Placental pericyte (primary cell): ENCODE measurements at places on chromosomes 16 and 17. TPM values are rescaled to one million over a fixed set of nuclear protein-coding genes. Genes with fewer than 3 reads are reported as not detected.

The TBC1D3G gene
- total RNA-seq, result not detected in 2 replicates

The INCA1 gene
- total RNA-seq, result 0.22 and 0.43 TPM in 2 replicates

The TBC1D3H gene
- not detected in 2 replicates for total RNA-seq

The KRTAP3-2 gene
- not detected in 2 replicates for total RNA-seq

The BMERB1 gene
- total RNA-seq, result 14.2 and 39.9 TPM in 2 replicates

The KCNJ16 gene
- not detected in 2 replicates for total RNA-seq

The TUBG1 gene
- 23.0 and 79.5 TPM in 2 replicates for total RNA-seq

The KRT32 gene
- total RNA-seq, result not detected in 2 replicates

The ADAD2 gene
- total RNA-seq, result not detected in 2 replicates

The INTS2 gene
- 12.0 and 22.6 TPM in 2 replicates for total RNA-seq

The MSLN gene
- total RNA-seq, result not detected in 2 replicates

The SCIMP gene
- total RNA-seq, result not detected in 2 replicates

The TBC1D16 gene
- 38.1 and 46.0 TPM in 2 replicates for total RNA-seq

The WFIKKN1 gene
- total RNA-seq, result 0.14 and 0.22 TPM in 2 replicates

The CCDC137 gene
- 8.5 and 8.7 TPM in 2 replicates for total RNA-seq

The IL17C gene
- 0.44 TPM in 1 of 2 replicates, not detected in the other for total RNA-seq

The HS3ST3B1 gene
- 5.0 and 28.8 TPM in 2 replicates for total RNA-seq

The NR1D1 gene
- 2.8 and 3.7 TPM in 2 replicates for total RNA-seq

The BRIP1 gene
- total RNA-seq, result 0.88 and 27.6 TPM in 2 replicates

The KRTAP9-4 gene
- not detected in 2 replicates for total RNA-seq

The SLC16A6 gene
- 4.2 and 122 TPM in 2 replicates for total RNA-seq

The SMG6 gene
- 36.3 and 43.2 TPM in 2 replicates for total RNA-seq

The CENPN gene
- 9.6 and 75.3 TPM in 2 replicates for total RNA-seq
